GM10248 (cell line): ENCODE measurements at places on chromosomes 7 and 10.

- DNase-seq: no peak
Observed at GRCh38 chr10:5557040-5557721, 32.4 kb downstream of the CALML3 start.

DNA sequence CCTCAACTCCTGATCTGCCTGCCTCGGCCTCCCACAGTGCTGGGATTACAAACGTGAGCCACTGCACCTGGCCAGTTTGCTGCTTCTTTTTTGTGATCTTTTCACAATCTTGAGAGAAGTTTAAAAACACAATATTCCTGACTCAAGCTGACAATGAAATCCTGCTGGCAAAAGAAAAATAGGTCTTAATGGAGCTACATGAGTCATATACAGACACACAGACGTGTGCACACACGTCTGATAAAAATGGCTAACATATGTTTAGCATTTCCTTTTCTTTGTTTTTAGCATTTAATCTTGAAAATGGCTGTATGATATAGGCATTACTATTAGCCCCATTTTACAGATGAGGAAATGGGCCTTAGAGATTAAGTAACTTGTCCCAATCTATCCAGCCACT, 29.4 kb upstream of the RAB18 start:
- no peak for DNase-seq

GRCh38 chr10:3784510-3785250, at the start of gene KLF6:
TSS of gene KLF6 (minus strand) at chr10:3785209. CDS start at chr10:3785014, 195 bp downstream.
- DNase-seq: no peak

GRCh38 chr10:88115968-88116367, 252.5 kb downstream of the PTEN start:
- no peak for DNase-seq

DNA sequence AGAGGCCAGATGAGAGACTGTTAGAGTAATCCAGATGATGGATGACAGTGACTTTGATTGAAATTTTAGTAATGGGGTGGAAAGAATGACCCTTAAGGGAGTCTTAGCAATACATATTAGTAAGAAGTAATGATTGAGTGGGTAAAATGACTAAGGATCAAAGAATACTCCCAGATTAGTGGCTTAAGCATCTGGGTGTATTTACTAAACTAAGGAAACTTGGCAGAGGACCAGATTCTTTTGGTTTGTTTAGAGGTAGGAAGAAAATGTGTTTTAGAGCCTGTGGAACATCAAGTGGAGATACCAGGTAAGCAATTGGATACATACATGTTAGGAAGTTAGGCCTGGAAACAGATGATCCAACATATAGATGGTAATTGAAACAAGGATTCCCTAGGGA, 58.8 kb upstream of the ADRA2A start:
- DNase-seq: no peak

GRCh38 chr10:130782467-130782866, 529.1 kb downstream of the TCERG1L start:
- DNase-seq: no peak

GRCh38 chr7:26374647-26375373, 83.1 kb downstream of the SNX10 start:
- DNase-seq: no peak

- no peak for DNase-seq
Observed at GRCh38 chr10:48602401-48603135, 2.3 kb downstream of the ARHGAP22 start.

DNA sequence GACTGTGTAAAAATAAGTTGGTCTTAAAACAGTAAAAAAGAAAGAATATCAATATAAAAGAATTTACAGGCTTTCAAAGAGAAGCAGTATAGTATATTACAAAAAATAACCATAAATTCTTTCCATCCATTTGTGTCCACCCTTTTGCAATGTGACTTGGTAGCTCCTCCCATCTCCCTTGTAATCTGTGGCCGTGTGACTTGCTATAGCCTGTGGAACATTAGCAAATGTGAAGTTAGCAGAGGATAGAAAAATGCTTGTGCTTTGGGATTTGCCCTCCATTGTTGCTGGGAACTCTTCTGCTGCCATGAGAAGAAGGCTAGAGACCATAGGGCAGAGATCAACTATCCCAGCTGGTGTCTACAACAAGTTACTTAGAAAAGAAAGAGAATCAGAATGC, 30.2 kb downstream of the KLHL7 start:
- no peak for DNase-seq

- no peak for DNase-seq
Observed at GRCh38 chr10:104483582-104483981, 129.9 kb downstream of the CFAP58 start.

- DNase-seq: peak; percentile 58
Observed at GRCh38 chr7:43590862-43591557, 8.1 kb downstream of the STK17A start.

GRCh38 chr10:105359708-105360107, 718.6 kb downstream of the SORCS3 start:
- DNase-seq: no peak

- DNase-seq: no peak
Observed at GRCh38 chr10:28680358-28680752, 3.0 kb downstream of the BAMBI start.

GRCh38 chr7:49264530-49264929, 340.2 kb downstream of the CDC14C start:
- DNase-seq: no peak

GRCh38 chr7:91320366-91321078, 56.3 kb downstream of the FZD1 start:
- no peak for DNase-seq

- no peak for DNase-seq
Observed at GRCh38 chr10:62258926-62259325, 9.7 kb downstream of the RTKN2 start.

DNA sequence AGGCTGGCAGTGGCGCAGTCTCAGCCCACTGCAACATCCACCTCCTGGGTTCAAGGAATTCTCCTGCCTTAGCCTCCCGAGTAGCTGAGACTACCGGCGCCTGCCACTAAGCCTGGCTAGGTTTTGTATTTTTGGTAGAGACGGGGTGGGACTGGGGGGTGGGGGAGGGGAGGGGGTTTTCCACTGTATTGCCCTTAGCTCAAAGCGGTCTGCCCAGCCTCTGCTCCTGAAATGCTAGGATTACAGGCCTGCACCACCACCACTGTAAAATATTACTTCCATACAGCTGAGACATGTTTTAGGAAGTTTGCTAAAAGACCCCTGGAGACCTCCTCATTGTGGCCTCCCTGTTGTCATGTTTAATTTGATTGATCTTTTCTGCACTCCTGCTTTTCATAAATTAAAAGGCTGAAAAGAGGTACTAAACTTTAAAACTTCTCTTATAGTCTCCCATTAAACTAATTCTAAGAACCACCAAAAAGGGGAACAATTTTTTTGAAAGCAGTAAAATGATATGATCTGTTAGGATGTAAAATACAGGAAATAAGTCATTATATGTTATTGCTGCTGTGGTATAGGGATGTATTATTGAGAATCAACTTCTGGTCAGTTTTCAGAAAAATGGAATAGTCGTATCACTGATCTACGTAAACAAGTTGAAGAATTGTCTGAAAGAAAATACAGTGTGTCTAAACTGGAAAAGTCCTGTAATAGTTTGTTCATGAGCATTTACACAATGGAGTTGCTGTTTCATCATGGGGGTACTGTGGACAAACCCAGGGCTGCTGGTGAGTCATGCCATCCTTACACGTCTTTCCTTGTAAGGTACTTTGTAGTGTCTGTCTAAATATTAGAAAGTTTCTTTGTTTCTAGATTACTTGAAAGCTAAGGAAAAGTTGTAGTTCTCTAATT, 72.9 kb upstream of the TMEM248 start:
- DNase-seq: no peak

- no peak for DNase-seq
Observed at GRCh38 chr7:102072636-102073209, 213.9 kb upstream of the SH2B2 start.
